ENCODE measurements at places on chromosomes 7 and 10.

DNA sequence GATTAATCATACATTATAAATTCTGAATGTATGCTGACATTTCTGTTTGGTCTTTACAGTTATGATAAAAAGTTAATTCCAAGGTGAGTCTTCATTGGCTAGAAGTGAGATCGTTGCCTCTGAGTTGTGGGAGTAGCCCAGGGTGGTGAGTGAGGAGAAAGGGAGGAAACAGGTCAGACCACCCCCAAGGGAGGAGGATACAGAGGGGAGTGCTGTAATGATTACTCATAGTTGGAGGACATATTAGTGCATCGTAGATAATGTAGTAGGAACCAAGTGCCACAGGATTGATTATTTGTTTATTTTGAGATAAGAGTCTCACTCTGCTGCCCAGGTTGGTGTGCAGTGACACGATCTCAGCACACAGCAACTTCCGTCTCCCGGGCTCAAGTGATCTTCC, 672.2 kb downstream of the INHBA start:
- peak overlapping the region; percentile 73 for H3K27ac ChIP-seq
- H3K36me3 ChIP-seq: peaks cover 8% of the 10 kb centered on the region
- no peak overlapping the region for H3K4me3 ChIP-seq
- H3K4me1 ChIP-seq: peaks cover 63% of the 10 kb centered on the region

GRCh38 chr10:73956476-73957359, 41.2 kb upstream of the VCL start:
- peak; percentile 77 for DNase-seq
- no peaks in the 10 kb centered on the region for H3K27me3 ChIP-seq
- H3K4me1 ChIP-seq: peaks cover 39% of the 10 kb centered on the region
- H3K27ac ChIP-seq: peak overlapping the region; percentile 48
- peaks cover 9% of the 10 kb centered on the region for H3K36me3 ChIP-seq

DNA sequence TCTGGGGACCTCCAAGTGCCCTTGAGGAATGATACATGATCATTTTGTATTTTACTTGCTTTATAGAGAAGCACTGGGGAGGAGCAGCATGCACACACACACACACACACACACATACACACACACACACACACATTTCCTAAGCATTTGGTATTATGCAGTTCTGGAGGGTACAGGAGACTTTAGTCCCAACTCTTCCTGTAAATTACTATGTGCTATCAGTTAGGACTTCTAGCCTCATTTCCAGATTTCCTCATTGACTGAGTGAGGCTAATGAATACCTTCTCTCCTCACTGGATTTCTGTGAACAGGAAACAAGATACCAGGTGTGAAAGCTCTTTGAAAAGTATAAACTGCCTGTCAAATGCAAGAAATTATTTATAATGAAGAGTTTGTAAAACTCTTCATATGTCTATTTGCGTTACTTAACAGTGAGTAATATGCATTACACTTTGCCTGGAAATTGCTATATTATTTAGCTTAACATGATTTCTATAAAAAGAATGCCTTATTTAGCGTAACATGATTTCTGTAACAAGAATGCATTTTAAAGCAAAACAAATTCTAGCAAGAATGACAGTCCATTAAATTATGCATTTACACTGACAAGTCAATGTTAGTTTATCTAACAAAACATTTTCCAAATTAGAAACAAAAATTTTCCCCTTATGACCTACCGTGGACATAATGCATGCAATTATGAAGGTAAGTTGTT, 34.2 kb downstream of the ACTA2 start:
- no peak for DNase-seq
- H3K27ac ChIP-seq: no peak overlapping the region
- H3K4me3 ChIP-seq: no peak overlapping the region
- no peaks in the 10 kb centered on the region for H3K27me3 ChIP-seq

- H3K4me3 ChIP-seq: no peak overlapping the region
- H3K4me1 ChIP-seq: peaks cover 34% of the 10 kb centered on the region
- no peak overlapping the region for H3K27ac ChIP-seq
- no peaks in the 10 kb centered on the region for H3K27me3 ChIP-seq
- peaks cover 11% of the 10 kb centered on the region for H3K36me3 ChIP-seq
Measured at GRCh38 chr7:137983323-137984008, 18.4 kb downstream of the CREB3L2 start.

- no peak overlapping the region for H3K27ac ChIP-seq
- H3K27me3 ChIP-seq: no peaks in the 10 kb centered on the region
- no peaks in the 10 kb centered on the region for H3K4me1 ChIP-seq
- H3K4me3 ChIP-seq: no peak overlapping the region
Measured at GRCh38 chr10:14800397-14800796, 25.7 kb upstream of the FAM107B start.

DNA sequence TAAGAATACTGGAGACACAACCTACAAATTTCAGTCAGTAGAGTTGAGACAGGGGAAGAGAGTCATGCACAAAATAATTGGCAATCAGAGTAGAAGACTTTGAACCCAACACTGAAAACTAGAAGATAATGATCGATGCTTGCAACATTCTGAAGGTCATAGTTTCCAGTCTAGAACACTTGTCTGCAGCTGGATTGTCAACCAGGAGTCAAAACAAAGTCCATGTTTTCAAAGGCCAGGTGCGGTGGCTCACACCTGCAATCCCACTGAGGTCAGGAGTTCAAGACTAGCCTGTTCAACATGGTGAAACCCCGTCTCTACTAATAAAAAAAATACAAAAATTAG, 26.8 kb upstream of the SMURF1 start:
- H3K4me1 ChIP-seq: no peaks in the 10 kb centered on the region
- no peak overlapping the region for H3K4me3 ChIP-seq
- no peaks in the 10 kb centered on the region for H3K27me3 ChIP-seq
- no peak for DNase-seq
- no peak overlapping the region for H3K27ac ChIP-seq

DNA sequence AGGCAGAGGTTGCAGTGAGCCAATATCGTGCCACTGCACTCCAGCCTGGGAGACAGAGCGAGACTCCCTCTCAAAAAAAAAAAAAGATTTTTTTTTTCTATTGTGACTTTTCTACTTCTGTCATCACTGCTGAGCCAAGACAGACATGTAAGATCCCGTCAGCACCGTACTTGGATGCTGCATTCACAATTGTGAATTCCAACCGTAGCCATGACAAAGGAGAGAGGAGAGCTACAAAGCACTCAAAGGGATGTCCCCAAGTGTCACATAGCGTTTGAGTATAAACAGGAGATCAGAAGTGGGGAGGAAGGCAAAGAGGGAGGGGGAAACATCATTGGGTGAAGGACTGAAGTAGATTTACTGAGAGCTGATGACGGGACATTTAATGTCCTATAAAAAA, 144.2 kb downstream of the PRPF18 start:
- H3K27ac ChIP-seq: no peak overlapping the region
- H3K36me3 ChIP-seq: no peaks in the 10 kb centered on the region
- DNase-seq: no peak
- no peak overlapping the region for H3K4me3 ChIP-seq
- H3K4me1 ChIP-seq: no peaks in the 10 kb centered on the region

DNA sequence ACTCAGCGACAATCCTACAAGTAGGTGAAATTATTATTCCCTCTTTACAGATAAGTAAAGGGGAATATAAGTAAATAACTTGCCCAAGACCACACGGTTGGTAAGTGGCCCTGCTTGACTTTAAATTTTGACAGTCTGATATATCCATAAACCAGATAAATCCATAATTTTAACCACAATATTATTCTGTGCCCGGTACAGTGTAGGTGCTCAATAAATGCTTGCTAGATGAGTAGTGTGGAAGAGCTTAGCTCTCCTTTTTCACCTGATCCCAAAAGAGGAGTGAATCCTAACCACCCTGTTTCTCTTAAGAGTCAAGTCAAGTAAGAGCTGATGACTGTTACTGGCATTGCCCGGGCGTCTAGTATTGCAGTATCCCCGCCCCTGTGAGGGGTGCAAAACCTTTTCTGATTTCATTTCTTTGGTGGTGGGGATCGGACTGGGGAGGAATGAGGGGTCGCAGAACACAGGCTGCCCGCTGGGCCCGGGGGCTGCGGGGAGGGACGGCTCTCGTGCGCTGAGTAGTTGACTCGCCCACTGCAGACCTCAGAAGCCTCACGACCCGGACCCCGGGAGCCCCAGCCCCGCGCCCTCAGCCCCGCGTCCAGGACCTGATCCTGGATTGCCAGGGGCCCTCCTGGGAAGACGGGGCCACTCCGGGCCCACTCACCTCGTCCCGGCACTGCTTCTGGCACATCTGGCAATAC, 490 bp downstream of the KIN start:
- H3K27me3 ChIP-seq: no peaks in the 10 kb centered on the region
- DNase-seq: peak; percentile 3
- H3K36me3 ChIP-seq: peaks cover 14% of the 10 kb centered on the region
- peaks cover 25% of the 10 kb centered on the region for H3K4me1 ChIP-seq

GRCh38 chr10:96271016-96271815, at the start of gene BLNK:
Gene BLNK (minus strand): TSS chr10:96271569. CDS start chr10:96271398, 171 bp downstream.
- peak within 1 kb of the TSS; percentile 73 for H3K27ac ChIP-seq
- H3K4me1 ChIP-seq: peaks cover 46% of the 10 kb centered on the region
- H3K4me3 ChIP-seq: peak within 1 kb of the TSS; percentile 72
- H3K36me3 ChIP-seq: peaks cover 14% of the 10 kb centered on the region
- DNase-seq: peak; percentile 47

- no peaks in the 10 kb centered on the region for H3K4me1 ChIP-seq
- H3K27ac ChIP-seq: no peak overlapping the region
- H3K27me3 ChIP-seq: peaks cover 15% of the 10 kb centered on the region
- no peaks in the 10 kb centered on the region for H3K36me3 ChIP-seq
- H3K4me3 ChIP-seq: no peak overlapping the region
Measured at GRCh38 chr7:155252892-155253501, 44.7 kb upstream of the INSIG1 start.

- no peaks in the 10 kb centered on the region for H3K4me1 ChIP-seq
- no peaks in the 10 kb centered on the region for H3K36me3 ChIP-seq
- no peak for DNase-seq
- no peak overlapping the region for H3K27ac ChIP-seq
Measured at GRCh38 chr10:111506266-111507034, 429.6 kb downstream of the ADRA2A start.

DNA sequence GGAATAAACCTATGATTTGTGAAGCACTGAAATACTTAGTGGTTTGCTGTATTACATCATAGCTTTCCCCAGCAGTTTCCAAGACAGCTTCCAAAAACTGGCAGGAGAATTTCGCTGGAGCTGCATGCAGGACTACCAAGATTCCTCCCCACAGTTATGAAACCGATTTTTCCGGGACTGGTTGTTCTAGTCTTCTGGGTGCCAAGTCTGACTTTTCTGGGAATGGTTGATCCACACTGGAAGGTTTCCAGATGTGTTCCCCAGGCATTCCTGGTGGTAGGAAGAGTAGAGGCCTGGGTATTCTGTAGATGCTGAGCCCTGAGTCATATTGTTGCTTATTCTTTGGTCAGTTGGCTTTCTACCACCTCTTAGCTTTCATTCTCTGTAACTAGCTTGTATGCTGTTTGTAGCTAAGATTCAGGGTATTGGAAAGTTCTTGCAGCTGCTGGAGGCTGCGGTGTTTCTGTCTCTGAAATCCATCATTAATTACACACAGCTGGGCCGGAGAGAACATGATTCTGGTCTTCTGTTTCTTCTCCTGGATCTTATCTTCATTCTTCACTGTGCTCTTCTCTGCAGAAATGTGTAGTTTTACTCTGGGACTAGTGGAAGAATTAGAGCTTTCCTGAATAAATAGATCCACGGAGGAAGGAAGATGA, 6.3 kb downstream of the ABCC2 start:
- H3K27me3 ChIP-seq: no peaks in the 10 kb centered on the region
- H3K27ac ChIP-seq: no peak overlapping the region
- DNase-seq: no peak
- H3K4me1 ChIP-seq: peaks cover 21% of the 10 kb centered on the region

GRCh38 chr7:2934984-2935740, 91.1 kb upstream of the GNA12 start:
- H3K36me3 ChIP-seq: peaks cover 39% of the 10 kb centered on the region
- H3K4me3 ChIP-seq: no peak overlapping the region
- no peak for DNase-seq
- H3K27ac ChIP-seq: no peak overlapping the region

GRCh38 chr7:131218727-131219128, 108.9 kb upstream of the MKLN1 start:
- H3K27me3 ChIP-seq: no peaks in the 10 kb centered on the region
- no peak overlapping the region for H3K4me3 ChIP-seq
- no peak overlapping the region for H3K27ac ChIP-seq
- no peak for DNase-seq
- no peaks in the 10 kb centered on the region for H3K36me3 ChIP-seq

GRCh38 chr7:27182285-27182841, 2.7 kb downstream of the HOXA11 start:
- H3K4me1 ChIP-seq: peaks cover 18% of the 10 kb centered on the region
- peaks cover 30% of the 10 kb centered on the region for H3K27me3 ChIP-seq
- no peak overlapping the region for H3K27ac ChIP-seq
- DNase-seq: no peak
- no peak overlapping the region for H3K4me3 ChIP-seq
- H3K36me3 ChIP-seq: peaks cover 17% of the 10 kb centered on the region

DNA sequence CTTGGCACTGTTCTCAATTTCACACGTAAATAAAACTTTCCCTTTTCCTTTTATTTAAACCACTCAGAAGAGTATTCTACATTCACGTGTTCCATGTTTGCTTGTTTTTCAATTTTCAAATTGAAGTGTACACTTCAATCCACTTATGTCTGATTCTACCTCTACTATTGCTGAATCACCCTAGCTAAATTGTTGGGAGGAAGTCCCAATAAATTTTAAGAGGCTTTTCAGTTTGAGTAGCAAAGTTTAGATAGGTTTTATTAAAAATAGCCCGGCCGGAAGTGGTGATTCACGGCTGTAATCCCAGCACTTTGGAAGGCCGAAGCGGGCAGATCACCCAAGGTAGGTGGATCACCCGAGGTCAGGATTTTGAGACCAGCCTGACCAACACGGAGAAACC, 1414.7 kb upstream of the CELF2 start:
- H3K27me3 ChIP-seq: no peaks in the 10 kb centered on the region
- H3K36me3 ChIP-seq: no peaks in the 10 kb centered on the region
- DNase-seq: no peak
- H3K27ac ChIP-seq: no peak overlapping the region
- no peaks in the 10 kb centered on the region for H3K4me1 ChIP-seq

GRCh38 chr10:14731875-14732512, 42.7 kb downstream of the FAM107B start:
- H3K4me3 ChIP-seq: no peak overlapping the region
- peaks cover 6% of the 10 kb centered on the region for H3K4me1 ChIP-seq
- no peak overlapping the region for H3K27ac ChIP-seq

GRCh38 chr10:118238573-118239235, 103.4 kb downstream of the FAM204A start:
- no peaks in the 10 kb centered on the region for H3K36me3 ChIP-seq
- no peak overlapping the region for H3K27ac ChIP-seq
- H3K4me3 ChIP-seq: no peak overlapping the region
- no peak for DNase-seq
- no peaks in the 10 kb centered on the region for H3K4me1 ChIP-seq
- H3K27me3 ChIP-seq: peaks cover 41% of the 10 kb centered on the region

- H3K4me1 ChIP-seq: peaks cover 42% of the 10 kb centered on the region
- no peak overlapping the region for H3K4me3 ChIP-seq
- no peaks in the 10 kb centered on the region for H3K27me3 ChIP-seq
Measured at GRCh38 chr7:106071356-106071998, 40.6 kb downstream of the SYPL1 start.

DNA sequence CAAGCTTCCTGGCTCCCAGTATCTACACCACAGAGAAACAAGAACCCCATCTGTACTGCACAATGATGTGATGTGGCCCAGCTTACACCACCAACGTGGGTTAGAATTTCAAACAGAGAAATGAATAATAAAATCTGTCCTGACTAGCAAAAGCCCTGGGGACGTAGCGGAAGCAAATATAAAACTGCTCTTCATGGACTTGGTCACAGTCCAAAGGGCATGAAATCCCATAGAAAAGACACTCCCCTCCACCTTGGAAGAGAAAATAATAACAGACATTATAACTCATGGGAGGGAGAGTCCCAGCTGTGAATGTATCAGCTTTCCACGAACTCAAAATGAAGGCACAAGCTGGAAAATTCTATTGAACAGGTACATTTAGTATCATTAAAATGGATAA, 205.3 kb upstream of the GALNT17 start:
- H3K4me1 ChIP-seq: no peaks in the 10 kb centered on the region
- no peak overlapping the region for H3K4me3 ChIP-seq
- no peak for DNase-seq
- no peaks in the 10 kb centered on the region for H3K27me3 ChIP-seq
- H3K27ac ChIP-seq: no peak overlapping the region

All from Calu3 (cell line).